A549 treated with GW870086 at 1 μM for 4 hours (cell line): ENCODE measurements at places on chromosomes 1 and 21. TPM values are rescaled to one million over a fixed set of nuclear protein-coding genes. Genes with fewer than 3 reads are reported as not detected.

COP1 gene
- 21.1 to 31.1 TPM (median 27.1 TPM) in 5 replicates for total RNA-seq

C2CD2 gene
- 5.8 to 8.4 TPM (median 6.5 TPM) in 5 replicates for total RNA-seq

AADACL4 gene
- not detected in 5 replicates for total RNA-seq

IGFN1 gene
- total RNA-seq = 0.45 to 0.91 TPM (median 0.64 TPM) in 5 replicates

SH2D5 gene
- 11.5 to 17.1 TPM (median 13.3 TPM) in 5 replicates for total RNA-seq

COL6A1 gene
- 18.1 to 23.1 TPM (median 19.1 TPM) in 5 replicates for total RNA-seq

RGS13 gene
- total RNA-seq = not detected in 5 replicates

HUNK gene
- 1.2 to 1.9 TPM (median 1.6 TPM) in 5 replicates for total RNA-seq

NFIA gene
- total RNA-seq = 4.3 to 9.2 TPM (median 7.7 TPM) in 5 replicates

CEP170 gene
- total RNA-seq = 21.2 to 35.3 TPM (median 27.8 TPM) in 5 replicates

MTMR11 gene
- total RNA-seq = 5.1 to 8.3 TPM (median 7.0 TPM) in 5 replicates

FBLIM1 gene
- total RNA-seq = 20.9 to 32.7 TPM (median 29.1 TPM) in 5 replicates

DUSP12 gene
- total RNA-seq = 42.4 to 53.3 TPM (median 48.3 TPM) in 5 replicates

CIART gene
- total RNA-seq = 0.97 to 2.4 TPM (median 1.3 TPM) in 5 replicates

IPP gene
- total RNA-seq = 3.1 to 5.3 TPM (median 4.4 TPM) in 5 replicates
